ENCODE measurements at places on chromosomes 5 and 9.

DNA sequence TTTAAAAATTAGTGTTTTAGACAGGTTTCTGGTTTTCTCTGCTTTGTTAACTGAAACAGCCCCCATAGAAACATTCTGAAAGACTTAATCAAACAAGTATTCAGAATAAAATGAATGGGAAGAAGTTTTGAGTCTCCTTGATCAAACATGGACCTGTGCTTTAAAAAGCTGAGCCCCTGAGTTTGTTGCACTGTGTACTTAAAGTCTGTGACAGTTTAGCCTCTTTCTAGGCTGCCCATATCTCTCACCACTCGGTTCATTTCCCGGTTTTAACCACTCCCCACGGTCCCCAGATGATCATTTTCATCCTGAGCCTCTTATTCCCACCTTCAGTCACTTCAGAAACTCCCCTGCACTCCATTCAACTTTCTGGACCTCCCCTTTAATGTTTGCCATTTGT lies 215.9 kb upstream of the DMRT1 start:
- no peak for DNase-seq

- DNase-seq, result no peak
Observed at GRCh38 chr5:108141676-108142075, 240.2 kb downstream of the FBXL17 start.

GRCh38 chr9:124423591-124423990 lies 8.3 kb upstream of the PSMB7 start:
- DNase-seq, result no peak

DNA sequence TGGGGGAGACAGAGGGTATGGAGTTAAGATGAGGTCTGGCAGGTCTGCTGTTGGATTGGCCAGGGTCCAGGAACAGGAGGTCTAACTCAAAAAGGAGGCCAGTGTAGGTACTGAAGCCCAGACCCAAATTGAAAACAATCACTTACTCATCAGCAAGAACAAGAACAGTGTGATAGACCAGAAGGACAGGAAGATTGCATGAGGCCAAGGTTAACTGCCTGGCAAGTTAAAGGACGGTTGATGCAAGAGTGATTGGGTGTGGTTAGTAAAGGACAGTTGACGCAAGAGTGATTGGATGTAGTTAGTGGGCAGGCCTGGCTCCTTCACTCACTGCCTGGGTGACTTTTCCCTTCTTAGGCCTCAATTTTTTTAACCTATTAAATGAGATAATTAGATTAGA lies 132.6 kb downstream of the PDZD2 start:
- DNase-seq, result no peak

- no peak for DNase-seq
Observed at GRCh38 chr9:36325081-36325828, 67.0 kb upstream of the GNE start.

DNA sequence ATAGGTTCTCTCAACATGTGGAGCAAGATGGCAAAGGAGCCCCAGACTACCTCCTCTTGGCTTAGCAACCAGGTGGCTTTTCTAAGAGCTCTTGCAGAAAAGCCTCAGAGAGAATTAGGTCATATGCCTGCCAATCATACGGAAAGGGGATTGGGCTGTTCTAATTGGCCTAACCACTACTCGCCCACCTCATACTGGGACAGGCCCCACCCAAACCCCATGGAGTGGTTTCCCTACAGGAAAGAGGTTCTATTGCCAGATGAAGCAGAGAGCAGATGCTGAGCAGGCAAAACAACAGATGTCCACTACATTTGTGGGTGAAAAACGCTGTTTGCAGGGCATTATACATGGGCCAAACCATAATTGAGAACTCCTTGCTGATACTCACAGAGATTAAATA lies 29.0 kb downstream of the ABLIM3 start:
- DNase-seq, result peak; percentile 59

DNA sequence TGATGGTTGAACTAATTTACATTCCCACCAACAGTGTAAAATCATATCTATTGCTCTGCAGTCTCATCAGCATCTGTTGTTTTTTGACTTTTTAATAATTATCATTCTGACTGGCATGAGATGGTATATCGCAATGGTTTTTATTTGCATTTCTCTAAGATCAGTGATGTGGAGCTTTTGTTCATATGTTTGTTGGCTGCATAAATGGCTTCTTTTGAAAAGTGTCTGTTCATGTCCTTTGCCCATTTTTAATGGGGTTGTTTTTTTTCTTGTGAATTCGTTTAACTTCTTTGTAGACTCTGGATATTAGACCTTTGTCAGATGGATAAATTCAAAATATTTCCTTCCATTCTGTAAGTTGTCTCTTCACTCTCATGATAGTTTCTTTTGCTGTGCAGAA lies 115.2 kb upstream of the CDH12 start:
- no peak for DNase-seq

DNA sequence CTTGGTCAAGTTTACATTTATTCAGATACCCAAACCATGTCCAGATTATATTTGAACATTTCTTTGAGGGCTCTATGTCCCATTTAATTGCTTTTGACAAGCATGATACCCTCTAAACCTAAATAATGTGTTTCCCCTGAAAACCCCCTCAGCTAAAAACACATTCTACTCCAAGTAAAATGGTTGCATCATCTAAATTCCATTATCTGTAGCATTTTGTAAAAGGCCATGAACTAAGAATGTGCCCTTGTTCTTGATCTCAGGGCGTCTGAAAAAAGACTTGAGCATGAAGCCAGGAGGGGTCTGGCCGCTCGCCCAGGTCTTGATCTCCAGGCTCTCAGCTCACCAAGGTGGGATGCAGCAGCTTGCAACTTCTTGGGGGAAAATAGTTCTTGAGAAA lies 53.5 kb upstream of the ERCC6L2 start:
- DNase-seq, result no peak

DNA sequence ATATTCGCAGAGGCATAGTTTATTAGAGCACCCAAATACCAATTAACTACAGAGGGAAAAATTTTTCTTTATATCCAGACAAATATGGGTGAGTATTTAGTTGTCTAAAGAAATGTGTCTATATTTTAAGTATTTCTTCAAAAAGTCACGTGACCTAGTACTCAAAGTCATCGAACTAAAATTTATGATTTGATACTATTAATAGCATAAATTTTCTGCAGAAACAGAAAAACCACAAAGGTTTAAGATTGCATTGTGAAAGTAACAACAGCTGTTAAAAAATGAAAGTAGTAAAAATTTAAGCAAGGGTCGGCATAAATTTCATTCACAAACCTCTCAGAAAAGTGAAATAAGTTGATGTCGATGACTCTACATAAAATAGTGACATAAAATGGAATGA lies 323.9 kb upstream of the RORB start:
- no peak for DNase-seq

Measured in NCI-H187 treated with DMSO at 0.1 percent for 48 hours (cell line).